ENCODE measurements at places on chromosomes 16 and 17.

- DNase-seq = no peak
Measured at GRCh38 chr17:49387498-49388289, 25.6 kb upstream of the ZNF652 start.

- no peak for DNase-seq
Measured at GRCh38 chr17:28228986-28229729, 89.8 kb upstream of the TMEM97 start.

- no peak for DNase-seq
Measured at GRCh38 chr17:2749784-2750181, 331 bp upstream of the CCDC92B start.

GRCh38 chr16:70388006-70388680 is 41.4 kb downstream of the DDX19A start:
- DNase-seq = no peak

DNA sequence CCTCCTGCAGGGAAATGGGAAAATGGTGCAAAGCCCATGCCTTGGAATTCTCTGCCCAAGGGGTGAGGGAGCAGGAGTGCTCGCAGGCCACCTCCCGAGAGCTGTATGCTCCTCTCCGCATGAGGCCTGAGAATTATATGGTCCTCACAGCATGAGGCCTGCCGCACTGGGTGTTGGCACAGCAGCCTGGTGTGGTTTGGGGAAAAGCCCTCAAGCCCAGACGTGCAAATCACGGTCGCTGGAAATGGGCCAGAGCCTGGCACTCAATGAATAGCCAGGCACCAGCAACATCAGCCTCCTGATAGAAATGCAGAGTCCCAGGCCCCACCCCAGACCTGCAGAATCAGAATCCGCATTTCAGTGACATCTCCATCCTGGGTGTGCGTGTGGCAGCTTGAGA is 156.4 kb upstream of the FOXF1 start:
- DNase-seq = no peak

GRCh38 chr16:3546986-3547682 is 30.1 kb downstream of the NLRC3 start:
- DNase-seq = no peak

DNA sequence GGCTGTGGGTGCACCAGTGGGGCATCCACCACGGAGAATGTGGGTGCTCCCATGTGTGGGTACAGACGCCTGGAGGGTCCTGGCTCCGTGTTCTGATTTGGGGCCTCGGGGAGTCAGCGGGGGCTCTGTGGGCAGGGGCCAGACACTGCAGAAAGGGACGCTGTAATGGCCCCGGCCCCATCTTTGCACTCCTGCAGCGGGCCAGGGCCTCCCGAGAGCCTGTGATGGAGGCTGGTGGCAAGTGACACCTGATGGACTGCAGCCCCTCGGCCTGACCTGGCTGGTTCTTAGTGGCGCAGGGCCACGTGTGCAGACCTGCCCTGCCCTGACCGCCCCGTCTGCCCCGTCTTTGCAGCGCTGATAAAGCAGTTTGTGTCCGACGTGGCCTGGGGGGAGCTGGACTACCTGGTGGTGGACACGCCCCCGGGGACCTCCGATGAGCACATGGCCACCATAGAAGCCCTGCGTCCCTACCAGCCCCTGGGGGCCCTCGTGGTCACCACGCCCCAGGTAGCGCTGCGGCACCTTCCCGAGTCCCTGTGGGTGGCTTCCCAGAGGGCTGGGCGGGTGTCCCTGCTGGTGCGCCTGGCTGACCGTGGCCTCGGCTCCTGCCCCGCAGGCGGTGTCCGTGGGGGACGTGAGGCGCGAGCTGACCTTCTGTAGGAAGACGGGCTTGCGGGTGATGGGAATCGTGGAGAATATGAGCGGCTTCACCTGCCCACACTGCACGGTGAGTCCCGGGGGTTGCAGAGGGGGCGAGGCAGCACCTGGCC is 4.7 kb downstream of the NUBP2 start:
- DNase-seq = no peak

- DNase-seq = no peak
Measured at GRCh38 chr16:2486645-2487516, 12.0 kb downstream of the TBC1D24 start.

DNA sequence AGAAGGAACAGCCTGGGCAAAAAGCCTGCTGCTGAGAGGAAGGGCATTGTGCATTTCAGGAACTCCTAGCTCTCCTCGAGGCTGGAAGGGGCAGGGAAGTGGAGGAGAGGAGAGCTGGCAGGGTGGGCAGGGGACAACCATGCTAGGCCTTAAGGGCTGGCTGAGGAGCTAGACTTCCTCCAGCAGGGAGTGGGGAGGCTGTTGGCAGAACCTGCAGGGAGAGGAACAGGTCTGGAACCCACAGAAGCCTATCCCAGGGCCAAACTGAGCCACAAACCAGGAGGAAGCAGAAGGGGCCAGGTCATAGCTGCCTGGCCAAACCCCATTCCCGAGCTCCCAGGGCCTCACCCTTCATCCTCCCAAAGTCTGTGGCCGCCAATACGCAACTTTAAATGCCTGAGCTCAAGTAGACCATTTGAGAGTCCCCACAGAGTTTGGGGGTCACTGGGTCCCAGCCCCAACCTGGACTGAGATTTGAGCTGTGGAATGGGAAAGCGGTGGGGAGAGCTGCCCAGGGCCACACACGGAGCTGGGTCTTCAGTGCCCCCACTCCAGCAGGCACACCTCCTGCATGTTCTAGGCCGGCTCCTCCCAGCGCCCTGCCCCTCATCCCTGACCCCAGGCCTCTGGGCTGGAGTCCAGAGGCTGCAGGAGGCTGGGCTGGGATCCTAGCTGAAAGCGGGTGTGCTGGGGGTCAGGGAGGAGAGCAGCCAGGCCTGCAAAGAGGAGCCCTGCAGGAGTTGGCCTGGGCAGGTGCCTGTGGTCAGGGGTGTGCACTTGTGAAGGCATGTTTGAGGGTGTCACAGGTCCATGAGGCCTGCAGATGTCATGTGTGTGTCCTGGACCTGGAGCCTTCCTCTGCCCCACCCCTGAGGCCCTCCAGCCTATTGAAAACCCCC is 4.5 kb downstream of the CDH5 start:
- DNase-seq = no peak

DNA sequence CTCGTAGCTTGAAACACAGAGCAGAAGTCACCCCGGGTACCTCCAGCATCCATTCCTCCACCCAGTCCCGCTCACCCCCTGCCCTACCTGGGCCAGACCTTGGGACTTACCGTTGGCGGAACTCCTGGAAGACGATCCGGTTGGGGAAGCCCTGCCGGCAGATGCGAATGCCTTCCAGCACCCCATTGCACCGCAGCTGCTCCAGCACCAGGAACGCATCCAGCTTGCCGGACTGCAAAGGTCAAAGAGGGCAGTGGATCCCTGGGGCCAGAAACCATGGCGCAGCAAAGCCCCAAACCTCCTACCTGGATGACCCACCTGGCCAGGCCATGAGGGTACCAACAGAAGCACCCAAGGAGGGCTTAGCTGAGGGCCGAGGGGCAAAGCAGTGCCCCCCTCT is 97.9 kb downstream of the NDE1 start:
- DNase-seq = no peak

- DNase-seq = no peak
Measured at GRCh38 chr17:19319771-19320505, 42.6 kb downstream of the B9D1 start.

DNA sequence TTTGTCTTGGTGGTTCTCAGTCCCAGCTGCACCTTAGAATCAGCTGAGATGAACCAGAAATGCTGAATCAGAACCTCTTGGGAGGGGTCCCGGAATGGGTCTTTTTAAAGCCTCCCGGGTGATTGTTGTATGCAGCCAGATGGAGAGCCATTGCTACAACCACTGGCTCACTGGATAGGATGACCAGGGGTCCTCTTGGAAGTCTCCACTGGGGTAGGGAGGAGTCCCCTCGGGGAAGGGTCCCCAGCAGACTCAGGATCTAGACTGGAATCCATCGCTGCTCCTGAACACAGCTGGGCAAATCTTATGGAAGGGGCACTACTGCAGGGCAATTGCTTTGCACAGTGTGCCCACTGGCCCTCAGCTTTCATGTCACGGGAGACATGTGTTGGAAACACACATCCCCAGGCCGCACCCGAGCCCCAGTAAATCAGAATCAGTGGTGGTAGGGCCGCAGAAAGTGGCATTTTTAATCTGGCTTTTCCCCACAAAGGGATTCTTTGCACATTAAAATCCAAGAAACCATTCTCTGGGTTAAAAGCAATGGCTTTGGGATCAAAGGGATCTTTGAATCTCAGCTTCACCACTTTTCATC is 117.3 kb downstream of the IRX5 start:
- DNase-seq = no peak

GRCh38 chr17:77206158-77206956 is 65.6 kb downstream of the SEC14L1 start:
- no peak for DNase-seq

DNA sequence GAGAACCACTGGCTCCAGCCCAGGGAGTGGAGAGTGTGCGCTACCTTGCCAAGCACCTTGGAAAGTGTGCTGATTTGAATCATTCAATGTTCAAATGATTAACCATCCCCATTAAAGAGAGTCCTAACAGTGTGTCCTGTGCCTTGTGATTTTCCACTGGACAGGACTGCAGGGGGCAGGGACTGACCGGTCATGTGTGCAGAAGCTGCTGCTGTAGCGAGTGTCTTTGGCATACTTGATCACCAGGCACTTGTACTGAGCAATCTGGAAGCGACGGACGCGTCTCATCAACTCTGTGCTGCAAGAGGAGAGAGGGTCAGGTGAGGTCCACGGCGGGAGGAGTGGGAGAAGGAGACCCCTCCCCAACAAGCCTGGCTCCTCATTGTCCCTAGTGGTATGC is 2.0 kb downstream of the TK1 start:
- no peak for DNase-seq

GRCh38 chr16:67431775-67432505 is 1.0 kb downstream of the HSD11B2 start:
- no peak for DNase-seq

GRCh38 chr17:32894245-32894644 is 17.3 kb upstream of the MYO1D start:
- DNase-seq = no peak

GRCh38 chr16:53822936-53823529 is 119.1 kb downstream of the FTO start:
- DNase-seq = no peak

- no peak for DNase-seq
Measured at GRCh38 chr17:56661906-56662305, 68.4 kb downstream of the NOG start.

GRCh38 chr17:39222866-39223834 is 2.6 kb downstream of the STAC2 start:
- DNase-seq = no peak

- no peak for DNase-seq
Measured at GRCh38 chr16:85326794-85327181, 214.5 kb upstream of the CIBAR2 start.

GRCh38 chr16:79278506-79278905 is 322.0 kb downstream of the MAF start:
- DNase-seq = no peak

GRCh38 chr16:54336631-54337204 is 50.1 kb upstream of the IRX3 start:
- no peak for DNase-seq

GRCh38 chr17:2412561-2413021 is 11.7 kb upstream of the MNT start:
- DNase-seq = no peak

DNA sequence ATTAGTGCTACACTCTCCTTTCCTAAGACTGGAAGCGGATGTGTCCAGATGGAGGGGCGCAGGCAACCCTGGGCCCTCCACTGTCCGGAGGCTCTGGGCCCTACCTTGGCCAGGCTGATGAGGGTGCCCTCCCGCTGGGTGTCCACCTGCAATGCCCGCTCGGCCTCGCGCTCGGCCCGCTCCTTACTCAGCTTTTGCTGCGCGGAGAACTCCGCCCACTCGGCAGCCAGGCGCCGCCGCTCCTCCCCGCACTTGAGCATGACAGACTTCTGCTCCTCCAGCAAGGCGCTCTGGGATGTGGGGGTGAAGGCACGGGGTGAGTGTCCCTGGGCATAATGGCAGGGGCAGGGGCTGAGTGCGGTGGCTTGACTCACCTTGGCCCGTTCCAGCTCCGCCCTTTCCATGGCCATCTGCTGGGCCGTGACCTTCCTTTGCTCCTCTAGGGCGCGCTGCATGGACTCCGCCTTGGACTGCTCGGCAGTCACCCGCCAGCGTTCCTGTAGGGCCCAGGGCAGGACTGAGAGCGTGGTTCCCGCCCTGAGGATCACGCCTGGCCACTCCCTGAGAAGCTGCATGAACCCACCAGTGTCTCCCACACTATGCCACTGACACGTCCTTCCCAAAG is 10.1 kb upstream of the MRPL38 start:
- no peak for DNase-seq

GRCh38 chr17:27659683-27660082 is 28.7 kb downstream of the LGALS9 start:
- DNase-seq = no peak

GRCh38 chr16:53605831-53606400 is 97.7 kb downstream of the RPGRIP1L start:
- DNase-seq = no peak

GRCh38 chr17:72120642-72121163 is at the start of gene SOX9:
TSS of gene SOX9 (plus strand) at chr17:72121020. CDS start at chr17:72121392, 372 bp downstream.
- DNase-seq = no peak

GRCh38 chr17:13475574-13476223 is 126.0 kb downstream of the HS3ST3A1 start:
- DNase-seq = no peak

GRCh38 chr16:28182801-28183200 is 29.0 kb downstream of the XPO6 start:
- no peak for DNase-seq

DNA sequence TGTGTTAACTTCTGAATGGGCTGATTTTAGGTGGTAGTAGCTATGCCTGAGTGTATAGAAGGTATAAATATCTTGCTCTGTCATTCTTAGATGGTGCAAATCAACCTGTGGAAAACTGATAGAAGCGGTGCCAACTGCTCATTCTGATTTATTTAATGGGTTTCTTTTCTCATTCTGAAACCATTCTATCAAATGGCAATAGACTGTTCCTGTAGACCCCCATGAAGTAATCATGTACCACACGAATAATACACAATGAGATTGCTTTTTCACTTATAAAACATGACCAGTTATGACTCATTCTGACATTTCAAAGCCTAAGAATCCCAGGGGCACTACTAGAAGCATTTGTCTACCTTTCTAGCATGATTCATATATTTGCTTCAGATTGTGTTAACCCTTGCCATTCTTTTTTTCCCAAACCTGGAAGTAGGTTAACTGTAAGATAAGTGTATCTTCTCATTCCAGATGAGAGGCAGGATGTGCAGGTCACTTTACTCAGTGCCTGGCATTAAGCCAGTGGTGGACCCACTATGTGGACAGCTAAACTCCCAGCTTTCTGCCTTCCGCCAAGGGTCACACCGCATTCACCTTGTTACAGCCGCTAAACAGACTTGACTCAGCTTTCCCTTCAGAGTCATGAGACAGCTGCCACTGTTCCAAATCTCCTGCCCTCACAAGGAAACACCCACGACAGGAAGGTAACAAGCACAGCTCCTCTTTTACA is 16.4 kb upstream of the SLC16A11 start:
- DNase-seq = no peak
